Stimulated activated CD4-positive, alpha-beta T cell treated with anti-CD3 and anti-CD28 coated beads, Interleukin-12 subunit alpha, Interleukin-12 subunit beta, amount 100 ng/mL, for 24 hours (primary cell): ENCODE measurements at places on chromosomes 6 and 20.
A peak's percentile ranks its signal among the peaks of the same experiment; 100 is the strongest.

GRCh38 chr6:45822246-45822812 lies 193.3 kb downstream of the CLIC5 start:
- no peak for DNase-seq

GRCh38 chr6:134503585-134504281 lies 185.8 kb upstream of the SGK1 start:
- no peak for DNase-seq

GRCh38 chr6:107982486-107982885 lies 24.5 kb upstream of the SEC63 start:
- DNase-seq, result no peak

GRCh38 chr6:53483423-53484353 lies 61.2 kb downstream of the GCLC start:
- no peak for DNase-seq

DNA sequence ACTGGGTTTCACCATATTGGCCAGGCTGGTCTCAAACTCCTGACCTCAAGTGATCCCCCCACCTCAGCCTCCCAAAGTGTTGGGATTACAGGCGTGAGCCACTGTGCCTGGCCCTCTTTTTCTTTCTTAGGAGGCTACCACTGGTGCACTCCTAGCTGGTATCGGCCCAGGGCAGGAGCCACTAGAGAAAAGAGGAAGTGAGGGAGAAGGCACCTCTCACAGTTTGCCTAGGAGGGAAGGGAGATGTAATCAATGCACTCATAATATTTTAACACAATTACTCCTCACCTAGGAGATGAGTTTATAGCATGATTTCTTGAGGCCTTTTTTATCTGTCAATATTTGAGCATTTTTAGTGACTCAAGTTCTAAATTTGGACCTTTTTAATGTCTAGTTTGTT lies 189.0 kb upstream of the SOX4 start:
- DNase-seq, result no peak

GRCh38 chr6:13413900-13414555 lies 73.4 kb downstream of the GFOD1 start:
- DNase-seq, result no peak

DNA sequence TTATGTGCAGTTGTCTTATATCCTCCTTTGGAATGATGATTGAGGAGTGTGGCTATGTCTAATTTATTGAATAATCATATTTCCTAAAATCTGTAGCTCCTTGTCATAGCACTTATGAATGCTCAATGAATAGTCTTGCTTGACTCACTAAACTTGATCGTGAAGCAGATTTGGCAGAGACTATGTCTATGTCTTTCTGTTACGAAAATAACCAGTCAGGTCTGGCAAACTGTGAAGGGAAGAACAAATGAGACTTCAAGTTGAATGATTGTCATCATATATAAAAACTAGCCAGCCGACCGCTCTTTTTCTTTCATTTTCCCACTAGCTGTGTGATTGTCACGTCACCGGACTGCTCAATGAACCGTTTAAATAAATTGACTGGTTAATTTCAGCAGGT lies 1303.9 kb upstream of the GJE1 start:
- DNase-seq, result no peak

GRCh38 chr20:62156592-62157386 lies 13.2 kb downstream of the SS18L1 start:
- DNase-seq, result peak; percentile 58

- no peak for DNase-seq
Measured at GRCh38 chr6:135261872-135262725, 81.0 kb downstream of the MYB start.

GRCh38 chr20:50313827-50314677 lies 123.4 kb downstream of the CEBPB start:
- no peak for DNase-seq

DNA sequence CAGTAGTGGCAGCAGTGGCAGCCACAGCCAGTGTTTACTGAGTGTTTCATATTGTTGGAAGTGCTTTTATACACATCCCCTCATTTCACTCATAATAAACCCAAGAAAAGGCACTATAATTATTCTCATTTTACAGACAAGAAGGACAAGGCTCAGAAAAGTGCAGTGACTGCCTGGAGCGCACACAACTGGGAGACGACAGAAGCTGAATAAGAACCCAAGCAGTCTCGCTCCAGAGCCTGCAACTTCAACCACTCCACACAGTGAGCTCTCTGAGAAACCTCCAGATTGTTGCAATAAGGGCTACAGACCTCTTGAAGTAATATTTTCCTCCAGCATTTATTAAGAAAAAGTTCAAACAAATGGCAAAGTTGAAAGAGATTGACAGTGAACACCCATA lies 76.9 kb downstream of the PLCG1 start:
- no peak for DNase-seq

- no peak for DNase-seq
Measured at GRCh38 chr20:17468073-17468840, 62.9 kb downstream of the BFSP1 start.

- DNase-seq, result no peak
Measured at GRCh38 chr6:68273297-68273696, 361.8 kb upstream of the ADGRB3 start.

- DNase-seq, result no peak
Measured at GRCh38 chr20:14477125-14477524, 139.7 kb upstream of the FLRT3 start.

DNA sequence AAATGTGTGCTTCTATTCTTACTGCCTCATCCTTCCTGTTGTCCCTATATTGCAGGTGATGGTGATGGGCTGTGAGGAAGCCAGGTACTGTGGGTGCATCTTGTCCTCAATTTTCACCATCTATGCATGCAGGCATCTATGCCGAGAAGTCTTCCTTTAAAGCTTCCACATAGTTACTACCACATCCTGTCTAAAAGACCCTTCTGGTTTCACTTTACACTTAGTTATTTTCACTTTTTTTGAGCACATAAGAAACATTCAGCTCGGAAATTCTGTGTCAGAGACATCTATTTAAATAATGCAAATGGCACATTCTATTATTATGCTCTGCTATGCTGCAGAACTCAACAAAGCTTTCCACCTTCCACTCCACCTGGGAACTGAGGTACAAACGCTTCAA lies 28.2 kb upstream of the FABP7 start:
- DNase-seq, result no peak

DNA sequence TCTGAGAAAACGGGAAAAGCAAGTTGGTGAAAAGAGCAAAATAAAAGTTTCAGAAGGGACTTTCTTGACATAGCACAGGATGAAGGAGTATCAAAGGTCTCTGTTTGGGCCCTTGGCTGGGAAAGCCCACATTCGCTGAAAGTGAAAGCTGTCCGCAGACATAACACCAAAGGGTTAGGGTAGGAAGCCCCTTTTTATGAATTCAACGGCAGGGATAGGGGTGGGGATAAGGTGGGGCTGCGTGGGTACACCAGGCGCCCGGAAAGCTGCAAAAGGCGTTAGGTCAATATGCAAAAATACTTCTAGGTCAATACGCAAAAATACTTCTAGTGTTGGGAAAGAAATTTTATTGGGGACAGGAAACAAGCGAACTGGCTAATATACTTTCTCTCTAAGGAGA lies 135.1 kb downstream of the OR2B2 start:
- no peak for DNase-seq

DNA sequence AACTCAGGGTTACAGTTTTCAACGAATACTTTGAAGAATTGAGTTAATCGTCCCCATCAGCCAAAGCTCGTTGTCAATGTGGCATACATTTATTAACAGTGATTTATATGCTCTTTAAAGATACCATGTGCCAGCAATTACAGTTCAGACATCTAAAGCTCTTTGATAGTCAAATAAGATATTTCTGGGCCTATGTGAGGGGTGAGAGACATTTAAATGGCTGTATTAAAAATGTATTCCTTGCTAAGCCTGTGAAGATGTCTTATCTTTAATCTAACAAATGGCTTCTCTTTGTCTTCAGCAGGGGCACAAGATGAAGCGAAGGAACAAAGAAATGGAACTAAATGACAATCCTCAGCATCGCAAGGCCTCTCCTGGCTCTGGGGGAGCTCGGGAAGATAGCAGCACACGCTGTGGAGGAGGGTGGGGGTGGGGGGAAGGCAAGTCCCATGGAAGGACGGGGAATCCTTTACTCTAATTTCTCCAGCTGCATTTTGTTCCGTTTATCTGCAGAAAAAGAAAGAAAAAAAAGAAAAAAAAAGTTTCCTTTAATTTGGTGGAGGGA lies 523.6 kb downstream of the KIF16B start:
- DNase-seq, result no peak

GRCh38 chr6:33980176-33981175 lies 165.4 kb downstream of the GRM4 start:
- no peak for DNase-seq

GRCh38 chr20:23540624-23541023 lies 27.7 kb downstream of the CST9L start:
- no peak for DNase-seq

GRCh38 chr20:60851826-60852704 lies 400.0 kb upstream of the CDH4 start:
- DNase-seq, result no peak

DNA sequence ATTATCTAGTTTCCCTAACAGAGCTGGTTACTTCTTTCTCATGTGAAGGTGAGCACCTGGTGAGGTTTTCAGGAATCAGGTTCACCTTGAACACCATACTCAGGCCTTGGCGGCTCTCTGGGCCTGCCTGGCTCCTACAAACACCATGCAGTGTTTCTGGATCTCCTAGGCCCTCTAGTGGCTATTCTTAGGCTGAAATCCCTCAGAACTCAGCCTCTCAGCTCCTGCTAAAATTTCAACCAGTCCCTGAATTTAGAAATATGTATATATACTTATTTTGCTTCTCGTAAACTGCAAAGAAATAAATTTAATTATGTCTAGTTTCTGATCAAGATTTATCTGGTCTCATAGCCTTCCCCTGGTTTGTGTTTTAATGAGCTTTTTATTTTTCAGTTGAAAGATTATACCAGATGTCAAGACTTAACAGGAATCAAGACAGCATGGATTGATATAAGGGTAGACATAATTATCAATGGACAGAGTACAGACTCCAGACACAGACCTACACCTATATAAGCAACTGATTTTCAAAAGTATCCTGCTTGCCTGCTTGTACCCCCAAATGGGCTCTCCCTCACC lies 55.9 kb downstream of the ANKEF1 start:
- no peak for DNase-seq

DNA sequence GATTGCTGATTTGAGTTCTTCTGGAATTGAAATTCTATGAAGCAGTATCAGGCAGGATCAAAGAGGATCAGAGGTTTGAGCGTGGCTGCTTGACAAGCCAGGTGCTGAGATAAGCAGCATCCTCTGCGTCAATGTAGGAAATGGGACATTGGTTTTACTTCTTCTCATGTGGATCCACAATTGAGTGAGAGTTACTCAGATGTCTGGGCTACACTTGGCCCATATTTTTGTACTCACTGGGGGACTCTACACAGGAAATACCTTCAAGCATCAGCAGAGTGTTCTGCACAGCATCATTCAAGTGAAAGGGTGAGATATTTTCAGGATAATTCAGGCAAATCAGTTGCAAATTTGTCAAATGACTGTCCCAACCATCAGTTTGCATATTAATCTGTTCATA lies 613.9 kb upstream of the ARID1B start:
- DNase-seq, result no peak

DNA sequence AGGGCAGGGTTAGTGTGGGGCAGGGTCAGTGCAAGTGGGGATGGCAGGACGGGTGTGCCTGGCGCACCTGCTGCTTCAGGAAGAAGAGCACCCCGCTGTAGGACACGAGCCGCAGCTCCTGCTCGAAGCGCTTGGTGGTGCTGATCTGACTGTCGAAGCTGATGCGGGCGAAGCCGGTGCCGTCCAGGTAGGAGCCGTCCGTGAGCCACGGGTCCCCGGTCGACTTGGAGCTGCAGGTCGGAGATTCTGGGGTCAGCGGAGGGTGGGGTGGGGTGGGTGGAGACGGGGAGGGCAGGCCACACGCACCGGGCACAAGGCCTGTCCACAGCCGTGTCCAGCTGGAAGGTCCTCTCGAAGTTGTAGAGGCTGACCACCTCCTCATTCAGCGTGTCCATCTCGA lies 10.2 kb downstream of the ADRM1 start:
- DNase-seq, result no peak

- DNase-seq, result no peak
Measured at GRCh38 chr20:54063580-54063979, 6.8 kb downstream of the BCAS1 start.

- no peak for DNase-seq
Measured at GRCh38 chr6:14134211-14134910, 16.8 kb downstream of the CD83 start.

- no peak for DNase-seq
Measured at GRCh38 chr6:17472653-17473183, 79.3 kb downstream of the CAP2 start.

DNA sequence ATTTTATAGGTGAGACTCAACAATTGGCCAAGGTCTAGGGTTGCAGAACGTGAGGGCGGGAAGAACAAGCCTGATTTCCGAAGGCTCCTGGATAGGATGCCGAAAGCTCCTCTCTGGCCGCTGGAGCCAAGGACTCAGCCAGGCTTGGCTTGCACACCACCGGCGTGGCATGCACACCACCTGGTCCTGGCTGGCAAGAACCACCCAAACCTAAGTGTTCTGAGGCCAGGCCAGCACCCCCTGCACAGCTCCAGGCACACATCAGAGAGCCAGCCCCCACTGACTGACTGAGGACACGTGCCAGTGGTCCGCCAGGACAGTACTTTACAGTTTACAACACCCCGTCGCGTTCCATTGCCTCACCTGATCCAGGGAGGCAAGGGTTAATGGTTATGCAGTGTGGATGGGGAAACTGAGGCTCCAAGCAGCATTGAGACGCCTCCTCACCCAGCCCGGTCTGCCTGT lies 414 bp downstream of the TGM2 start:
- no peak for DNase-seq

- DNase-seq, result no peak
Measured at GRCh38 chr6:92790381-92790780, 629.0 kb downstream of the EPHA7 start.

DNA sequence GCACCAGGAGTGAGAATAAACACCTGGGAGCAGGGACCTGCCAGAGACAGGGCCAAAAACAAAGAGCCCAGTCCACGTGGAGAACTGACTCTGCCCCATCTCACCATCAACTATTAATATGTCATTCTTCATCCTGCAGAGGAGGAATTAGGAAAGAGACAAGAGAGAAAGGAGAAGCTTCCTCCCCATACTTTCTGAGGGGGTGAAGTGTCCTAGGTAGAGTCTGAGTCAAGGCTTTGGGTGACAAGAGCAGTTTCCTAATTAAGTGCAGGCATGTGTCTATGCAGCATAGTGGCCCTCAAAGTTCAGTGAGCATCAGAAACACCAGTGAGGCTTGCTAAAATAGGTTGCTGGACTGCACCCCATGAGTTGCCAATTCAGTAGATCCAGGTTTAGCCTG lies 40.7 kb upstream of the BMP2 start:
- DNase-seq, result no peak

DNA sequence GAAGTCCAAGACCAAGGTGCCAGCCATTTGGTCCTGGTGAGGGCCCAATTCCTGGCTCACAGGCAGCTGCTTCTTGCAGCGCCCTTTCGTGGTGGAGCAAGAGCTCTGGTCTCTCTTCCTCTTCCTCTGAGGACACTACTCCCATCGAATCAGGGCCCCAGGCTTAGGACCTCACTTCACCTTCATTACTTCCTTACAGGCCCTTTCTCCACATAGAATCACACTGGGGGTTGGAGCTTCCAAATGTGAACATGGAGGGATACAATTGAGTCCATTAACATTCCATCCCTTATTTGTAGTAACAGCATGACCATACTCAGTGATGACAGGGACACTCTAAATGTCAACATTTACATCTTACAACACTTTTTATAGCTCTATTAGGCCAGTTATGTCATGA lies 2.3 kb downstream of the RAMACL start:
- no peak for DNase-seq
